Bone marrow (tissue), 2 donors: ENCODE measurements at places on chromosomes 3 and 15.

DNA sequence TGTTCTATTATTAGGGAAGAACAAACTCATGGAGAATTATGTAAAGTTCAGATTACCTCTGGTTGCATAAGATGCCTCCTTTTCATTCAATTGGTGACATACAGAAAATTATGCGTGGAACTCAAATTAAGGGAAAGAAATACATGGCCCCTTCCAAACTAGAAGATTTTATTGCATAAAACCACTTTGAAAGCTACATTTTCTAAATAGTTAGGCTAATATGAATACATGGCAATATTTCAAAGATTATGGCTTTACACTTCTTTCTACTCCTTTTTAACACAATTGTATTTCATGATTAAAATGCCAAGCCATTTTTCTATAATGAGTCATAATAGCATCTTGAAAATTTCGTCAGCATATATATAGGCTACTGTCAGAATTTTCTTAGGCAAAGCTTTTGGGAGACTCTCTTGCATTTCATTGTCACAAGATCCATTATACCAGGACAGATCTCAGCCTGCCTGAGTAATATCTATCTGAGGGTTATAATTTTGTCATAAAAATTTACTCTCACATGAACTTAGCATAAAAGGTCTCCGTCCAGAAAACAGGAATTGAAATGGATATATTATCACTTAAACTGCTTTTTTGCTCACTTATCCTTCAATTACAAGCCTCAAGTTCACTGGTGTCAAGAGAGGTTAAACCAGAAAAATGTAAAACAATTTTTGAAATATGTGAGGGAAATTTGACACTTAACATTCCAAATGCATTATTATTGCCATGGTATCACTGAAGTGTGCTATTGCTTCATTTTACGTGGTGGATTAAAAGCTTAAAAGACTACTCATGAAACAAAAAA, 37.1 kb downstream of the CPA3 start:
- DNase-seq = no peak

GRCh38 chr15:85142312-85142711, 160.7 kb downstream of the PDE8A start:
- DNase-seq = no peak

GRCh38 chr15:69491038-69491505, 38.5 kb downstream of the RPLP1 start:
- no peak for DNase-seq

DNA sequence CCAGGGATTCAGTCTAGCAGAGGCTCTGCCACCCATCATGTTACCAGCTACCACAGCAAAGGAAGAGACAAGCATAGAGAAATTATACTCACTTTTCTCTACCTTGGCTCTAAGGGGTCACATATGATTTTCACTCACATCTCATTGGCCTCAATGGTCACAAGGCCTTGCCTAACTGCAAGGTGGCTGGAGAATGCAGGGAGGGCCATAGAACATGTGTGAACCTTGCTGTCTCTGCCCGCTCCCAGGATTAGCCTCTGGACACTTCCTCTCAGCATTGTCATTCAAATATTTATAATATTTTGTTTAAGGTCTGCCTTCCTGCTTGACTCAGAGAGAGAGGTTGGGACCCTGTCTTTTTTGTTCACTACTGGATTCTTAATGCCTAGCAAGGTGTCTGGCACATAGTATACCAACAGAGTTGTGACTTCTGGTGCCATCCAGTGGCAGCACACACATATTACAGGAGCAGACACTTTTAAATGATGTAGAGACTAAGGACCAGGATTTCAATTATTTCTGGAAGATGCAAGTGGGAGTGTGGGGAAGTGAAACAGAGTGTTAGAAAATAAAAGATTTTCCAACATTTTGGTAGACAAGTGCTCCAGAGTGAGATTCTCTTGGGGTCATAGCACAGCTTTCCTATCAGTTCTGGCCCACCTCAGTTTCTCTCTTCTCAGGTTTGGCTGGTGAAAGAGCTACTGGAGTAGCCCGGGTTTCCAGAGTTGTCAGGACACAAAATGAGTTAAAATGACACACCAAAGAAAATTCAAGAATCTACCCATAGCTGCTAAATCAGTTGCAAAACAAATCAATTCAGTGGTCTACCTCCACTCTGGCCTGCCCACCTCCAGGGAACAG, 119.0 kb upstream of the RASGRP1 start:
- no peak for DNase-seq
